ENCODE measurements at places on chromosomes 7 and 10.

- DNase-seq: no peak
These were observed 8.7 kb downstream of the ABLIM1 start for GRCh38 chr10:114649217-114649903.

GRCh38 chr7:69374044-69374425 lies 224.2 kb upstream of the AUTS2 start:
- DNase-seq: no peak

DNA sequence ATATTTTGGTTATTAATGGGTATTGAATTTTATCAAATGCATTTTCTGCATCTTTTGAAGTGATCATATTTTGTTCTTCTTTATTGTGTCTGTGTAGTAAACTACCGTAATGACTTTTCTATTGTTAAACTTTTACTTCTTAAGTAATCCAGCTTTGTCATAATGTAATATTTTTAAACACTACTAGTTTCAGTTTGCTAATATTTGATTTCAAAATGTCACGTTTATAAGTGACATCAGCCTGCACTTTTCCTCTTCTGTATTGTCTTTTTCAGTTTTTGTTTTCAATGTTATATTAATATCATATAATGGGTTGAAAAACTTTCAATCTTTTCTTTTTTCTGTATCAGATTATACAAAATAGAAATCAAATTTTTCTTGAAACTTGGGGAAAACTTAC lies 71.6 kb upstream of the ANKRD1 start:
- DNase-seq: no peak

DNA sequence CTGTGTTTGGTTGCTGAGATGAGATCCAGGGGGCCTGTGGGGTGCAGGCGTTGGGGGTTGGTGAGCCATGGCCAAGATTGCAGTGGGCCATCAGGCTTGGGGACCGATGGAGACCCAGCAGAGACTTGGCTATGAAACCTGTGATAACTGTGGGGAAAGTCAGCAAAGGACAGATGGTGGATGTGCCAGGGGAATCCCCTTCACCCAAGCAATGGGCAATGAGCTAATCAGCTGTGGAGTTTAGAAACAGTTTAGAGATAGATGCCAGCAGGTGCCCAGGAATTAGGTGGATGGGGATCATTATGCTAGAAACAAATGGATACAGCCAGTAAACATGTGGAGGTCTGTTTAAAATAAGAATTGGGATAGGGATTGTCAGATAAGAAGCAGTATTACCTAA lies 151.4 kb upstream of the FERD3L start:
- DNase-seq: no peak

- no peak for DNase-seq
These were observed 290.6 kb downstream of the PRPF18 start for GRCh38 chr10:13877154-13877909.

DNA sequence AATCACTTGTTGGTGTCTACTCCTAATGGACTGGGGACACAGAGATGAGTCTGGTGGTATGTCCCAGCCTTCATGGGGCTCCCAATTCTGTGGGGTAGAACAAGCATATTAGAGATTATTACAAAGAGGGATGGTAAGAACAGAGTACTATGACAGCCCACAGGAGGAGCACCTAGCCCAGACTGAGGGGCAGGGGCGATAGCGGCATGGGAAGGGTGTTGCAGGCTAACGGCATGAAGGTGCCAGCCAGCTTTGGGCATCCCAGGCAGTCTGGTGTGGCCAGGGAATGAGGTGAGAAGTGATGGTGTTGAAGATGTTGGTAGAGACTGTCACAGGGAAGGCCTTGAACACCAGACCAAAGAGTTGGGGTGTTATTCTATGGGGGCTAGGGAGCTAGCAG lies 280.0 kb downstream of the RPS24 start:
- DNase-seq: no peak

- DNase-seq: no peak
These were observed 692.6 kb downstream of the SUGCT start for GRCh38 chr7:40827222-40828085.

GRCh38 chr10:113381981-113382509 lies 170.8 kb upstream of the HABP2 start:
- DNase-seq: no peak

DNA sequence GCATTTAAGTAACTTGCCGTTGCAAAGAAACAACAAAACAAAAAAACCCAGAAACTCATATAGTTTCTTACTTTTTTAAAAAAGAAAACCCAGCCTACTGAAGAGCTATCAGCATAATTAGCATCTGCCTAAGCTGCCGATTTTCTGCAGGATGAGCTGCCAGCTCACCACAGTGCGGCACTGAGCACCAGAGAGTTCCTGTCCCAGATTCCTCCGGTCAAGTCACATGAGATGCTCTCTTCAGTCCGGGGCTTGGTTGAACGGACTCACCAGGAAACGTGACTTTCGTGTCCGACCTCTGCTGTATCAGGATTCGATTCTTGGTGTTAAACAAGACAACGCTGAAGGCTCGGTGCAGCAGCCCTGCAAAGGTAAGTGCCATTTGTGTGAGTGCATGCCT lies 3.2 kb downstream of the IDI2 start:
- no peak for DNase-seq

DNA sequence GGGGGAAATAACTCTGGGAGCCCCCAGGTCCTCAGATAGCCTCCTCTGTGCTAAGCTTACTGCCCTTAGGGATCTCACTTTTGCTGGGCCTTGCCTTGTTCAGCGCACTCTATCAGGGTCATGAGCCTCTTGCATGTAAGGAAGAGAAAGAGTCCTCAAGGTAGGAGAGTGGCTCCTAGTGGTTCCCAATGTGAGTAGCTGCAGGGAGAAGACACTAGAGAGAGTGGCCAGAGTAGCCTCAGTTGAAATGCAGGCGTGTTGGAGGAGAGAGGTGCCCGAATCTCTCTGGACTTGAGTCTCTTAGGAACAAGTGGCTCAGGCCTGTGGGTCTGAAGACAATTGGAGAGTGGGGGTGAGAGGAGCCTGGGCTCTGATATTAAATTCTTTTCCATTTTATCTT lies 94.3 kb upstream of the SORCS3 start:
- DNase-seq: no peak

DNA sequence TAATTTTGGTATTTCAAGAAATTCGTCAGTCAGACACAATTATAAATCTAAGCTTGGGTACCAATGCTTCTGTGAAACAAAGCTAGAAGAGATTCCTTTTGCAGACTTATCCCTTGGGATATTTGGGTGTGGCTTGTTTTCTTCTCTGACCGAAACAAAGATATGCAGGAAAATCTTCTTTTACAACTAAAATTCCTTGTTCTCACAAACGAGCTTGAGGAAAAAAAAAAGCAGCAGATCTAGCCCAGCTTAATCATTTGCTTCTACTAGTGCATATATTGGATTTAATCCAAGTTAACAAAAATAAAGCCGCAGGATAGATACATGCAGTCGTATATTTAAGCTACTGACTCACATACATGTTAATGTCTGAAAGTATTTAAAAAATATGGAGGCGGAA lies 104.2 kb downstream of the PRTFDC1 start:
- DNase-seq: no peak

DNA sequence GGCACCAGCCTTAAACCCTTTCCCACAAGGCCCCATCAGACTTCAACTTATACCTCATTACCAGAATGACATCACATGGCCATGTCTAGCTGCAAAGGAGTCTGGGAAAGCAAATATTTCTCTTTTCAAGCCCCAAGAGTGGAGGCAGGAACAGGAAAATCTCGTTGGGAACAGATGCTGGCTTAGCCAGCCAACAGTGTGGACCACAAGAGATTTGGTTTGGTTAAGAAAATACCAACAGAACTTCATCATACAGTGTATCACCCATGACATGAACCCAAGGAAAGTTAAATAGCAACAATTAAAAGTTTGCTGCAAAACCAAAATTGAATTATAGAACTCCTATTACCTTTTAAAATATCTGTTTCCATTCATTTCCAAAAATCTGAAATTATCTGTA lies 2.2 kb upstream of the MET start:
- DNase-seq: no peak

GRCh38 chr10:58704671-58705141 lies 192.0 kb downstream of the BICC1 start:
- no peak for DNase-seq

- no peak for DNase-seq
These were observed 136.7 kb downstream of the CELF2 start for GRCh38 chr10:11154333-11154732.

- no peak for DNase-seq
These were observed 37.8 kb upstream of the FZD9 start for GRCh38 chr7:73395538-73396503.

DNA sequence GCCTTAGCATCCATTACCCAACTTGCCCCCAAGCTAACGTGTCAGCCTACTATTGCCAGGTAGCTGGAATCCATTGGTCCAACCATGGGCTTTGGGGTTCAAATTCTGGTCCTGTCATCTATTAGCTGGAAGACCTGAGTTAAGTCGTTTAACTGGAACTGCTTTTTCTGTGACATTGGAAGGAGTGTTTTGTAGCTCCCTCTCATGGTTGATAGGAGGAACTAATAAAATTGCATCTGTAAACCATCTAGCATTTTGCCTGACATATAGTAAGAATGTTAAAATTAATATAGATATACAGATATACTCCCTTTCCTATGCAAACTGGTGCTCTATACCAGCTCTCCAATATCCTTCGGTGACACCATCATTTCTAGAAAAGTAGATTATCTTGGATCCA lies 23.8 kb upstream of the SLF2 start:
- no peak for DNase-seq

- no peak for DNase-seq
These were observed 20.5 kb upstream of the PPP1R3C start for GRCh38 chr10:91653219-91653870.

- no peak for DNase-seq
These were observed 70.2 kb upstream of the KLF14 start for GRCh38 chr7:130804220-130804619.

GRCh38 chr7:99669782-99670181 lies 10.0 kb downstream of the CYP3A5 start:
- no peak for DNase-seq

GRCh38 chr10:102795453-102796406 lies 41.5 kb downstream of the CYP17A1 start:
- DNase-seq: no peak

- no peak for DNase-seq
These were observed 2.1 kb upstream of the IDE start for GRCh38 chr10:92575961-92576360.

- DNase-seq: no peak
These were observed 207.6 kb downstream of the AHR start for GRCh38 chr7:17506095-17506494.

GRCh38 chr7:134474828-134475227 lies 15.9 kb upstream of the AKR1B1 start:
- DNase-seq: no peak

DNA sequence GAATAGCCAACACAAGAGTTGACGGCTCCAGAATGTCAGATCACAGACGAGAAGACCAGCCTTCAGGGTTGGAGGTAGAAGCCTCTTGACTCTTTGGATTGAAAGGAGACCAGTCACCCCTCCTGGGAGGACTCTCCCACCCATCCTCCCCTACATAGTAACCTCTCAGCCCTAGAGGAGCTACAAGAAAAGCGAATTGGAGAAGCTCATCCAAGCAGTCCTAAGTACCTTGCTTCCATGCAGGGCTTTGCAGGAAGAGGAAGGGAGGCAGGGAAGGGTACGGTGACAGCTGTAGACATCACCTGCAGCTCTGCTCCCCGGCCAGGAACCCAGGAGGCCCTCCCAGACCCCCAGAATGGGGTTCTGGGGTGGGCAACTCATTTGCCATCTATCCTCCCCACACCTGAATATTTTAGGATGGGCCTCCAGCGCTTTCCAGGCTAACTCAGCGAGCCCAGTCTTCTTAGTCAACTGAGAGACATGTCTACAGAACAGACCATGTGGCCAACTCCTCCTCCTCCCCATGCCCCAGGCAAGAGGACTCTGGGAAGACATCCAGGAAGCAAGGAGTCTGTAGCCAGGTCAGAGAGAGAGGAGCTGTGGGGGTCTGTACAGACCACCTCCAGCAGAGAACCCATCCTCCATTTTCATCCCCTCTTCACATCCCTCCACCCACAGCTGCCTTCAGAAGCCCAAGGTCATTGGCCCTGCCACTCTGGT lies 55.6 kb upstream of the LBX1 start:
- no peak for DNase-seq

DNA sequence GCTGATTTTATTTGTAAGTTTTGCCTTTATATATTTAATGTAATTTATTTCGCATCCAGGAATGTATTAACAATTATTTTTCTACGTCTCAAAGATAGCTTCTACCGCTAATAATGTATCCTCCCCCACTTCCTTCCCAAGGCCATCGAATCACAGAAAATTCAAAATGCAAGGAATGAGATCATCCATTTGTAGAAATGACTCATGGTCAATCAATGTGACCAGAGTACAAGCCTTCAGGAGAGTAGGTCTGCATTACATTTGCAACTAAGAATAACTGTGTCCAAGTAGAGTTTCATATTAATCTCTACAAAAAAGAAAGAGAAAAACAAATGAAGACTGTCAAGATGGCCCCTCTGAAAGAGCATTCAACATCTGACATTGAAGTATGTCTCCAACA lies 205.9 kb upstream of the PHF14 start:
- DNase-seq: no peak

DNA sequence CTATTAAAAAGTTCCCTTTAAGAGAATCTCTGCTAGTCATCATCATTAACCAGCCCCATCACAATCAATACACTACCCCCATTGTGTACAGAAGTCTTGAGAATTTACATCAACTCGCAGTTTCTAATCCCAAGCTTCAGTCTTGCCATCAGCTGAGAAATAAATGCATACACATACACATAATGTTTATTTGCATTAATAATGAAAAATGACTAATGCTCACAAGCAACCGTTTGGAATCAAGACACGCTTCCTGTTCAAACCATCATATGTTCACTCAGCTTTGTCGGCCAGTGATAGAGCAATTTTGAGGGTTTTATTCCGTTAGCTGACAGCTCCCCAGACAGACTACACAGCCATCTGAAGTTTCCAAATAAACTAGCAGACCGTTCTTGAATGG lies 287.1 kb downstream of the SFMBT2 start:
- DNase-seq: no peak

GRCh38 chr7:70306173-70306572 lies 707.9 kb downstream of the AUTS2 start:
- no peak for DNase-seq

DNA sequence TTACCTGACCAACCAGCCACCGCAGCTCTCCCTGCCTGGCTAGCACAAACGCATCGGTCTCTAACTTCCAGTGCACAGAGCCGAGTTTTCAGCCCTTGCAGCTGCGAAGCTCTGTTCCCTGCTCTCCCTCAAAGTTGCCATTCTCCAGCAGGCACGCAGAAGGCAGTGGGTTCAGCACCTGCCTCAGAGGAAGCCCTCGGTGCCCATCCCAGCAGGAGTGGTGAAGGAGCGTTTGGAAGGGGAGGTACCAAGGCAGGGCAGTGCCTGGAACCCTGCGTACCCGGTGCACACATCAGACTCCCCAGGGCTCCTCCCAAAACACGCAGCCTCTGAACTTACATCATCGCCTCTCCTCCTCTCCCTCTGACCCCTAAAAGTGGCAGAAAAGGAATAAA lies 1.7 kb upstream of the STK32C start:
- no peak for DNase-seq

GRCh38 chr10:122553341-122553740 lies 7.2 kb upstream of the DMBT1 start:
- no peak for DNase-seq

GRCh38 chr7:5320802-5321396 lies 38.2 kb downstream of the SLC29A4 start:
- DNase-seq: no peak
